HFFc6 (cell line): ENCODE measurements at places on chromosomes 2 and 18.

- no peak for DNase-seq
Observed at GRCh38 chr2:8328217-8328616, 353.6 kb upstream of the ID2 start.

DNA sequence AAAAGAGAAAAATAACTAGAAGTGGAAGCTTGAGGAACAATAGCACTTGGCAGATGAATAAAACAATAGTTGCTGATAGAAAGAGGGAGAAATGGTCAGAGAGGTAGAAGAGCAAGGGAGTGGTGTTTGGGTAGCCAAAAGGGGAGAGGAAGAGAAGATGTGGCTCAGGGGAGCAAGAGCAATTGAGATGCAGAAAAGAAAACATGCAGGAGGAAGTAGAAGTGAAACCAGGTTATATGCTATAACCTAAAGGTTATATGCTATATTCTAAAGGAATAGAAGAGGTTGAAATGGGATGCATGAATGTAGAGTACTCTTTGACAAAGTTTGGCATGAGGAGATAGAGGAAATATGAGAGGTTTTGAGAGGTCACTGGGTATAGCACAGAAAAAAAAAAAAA is 759.5 kb downstream of the SATB2 start:
- no peak for DNase-seq

DNA sequence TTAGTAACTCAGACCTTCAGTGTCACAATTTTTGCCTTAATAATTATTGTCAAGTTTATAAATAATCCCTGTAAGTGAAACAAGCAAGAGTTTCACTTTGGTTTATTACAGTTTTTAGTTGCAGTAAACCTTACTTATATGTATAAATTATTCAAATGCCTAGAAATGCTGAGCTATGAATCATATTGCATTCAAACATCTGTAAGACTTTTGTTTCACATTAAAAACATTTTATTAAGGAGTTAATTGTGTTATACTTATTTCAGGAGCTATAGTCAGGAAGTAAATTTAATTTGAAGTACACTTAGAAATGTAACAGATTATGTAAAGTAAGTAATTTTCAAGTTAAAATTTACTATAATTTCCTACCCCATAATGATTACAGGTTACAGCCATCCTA is 3.9 kb upstream of the ETAA1 start:
- no peak for DNase-seq

GRCh38 chr2:63408530-63408929 is 179.7 kb downstream of the WDPCP start:
- no peak for DNase-seq

DNA sequence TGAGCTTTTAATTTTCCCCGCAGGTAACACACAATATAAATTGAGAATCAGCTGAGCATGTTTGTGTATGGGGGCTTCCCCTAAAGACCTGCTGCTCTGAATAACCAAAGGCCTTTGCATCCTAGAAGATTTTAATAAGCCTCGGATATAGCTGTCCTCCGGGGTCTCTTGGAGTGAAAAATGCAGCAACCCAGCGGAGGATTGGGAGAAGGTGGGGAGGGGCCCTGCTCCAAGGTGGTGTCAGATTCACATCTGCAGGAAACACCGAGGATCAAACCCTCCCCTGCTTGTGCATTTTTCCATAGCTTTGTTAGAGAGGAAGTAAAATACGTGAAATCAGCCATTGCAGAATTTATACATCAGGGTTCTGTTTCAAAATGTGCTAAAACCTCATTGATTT is 63.0 kb upstream of the OTOF start:
- DNase-seq = no peak

GRCh38 chr2:20590704-20591515 is 60.0 kb downstream of the HS1BP3 start:
- DNase-seq = no peak
